CD4-positive, alpha-beta T cell (primary cell): ENCODE measurements at places on chromosomes 6 and 20. TPM values are rescaled to one million over a fixed set of nuclear protein-coding genes. Genes with fewer than 3 reads are reported as not detected.

EPHA7 gene
- not detected for total RNA-seq

ABHD16B gene
- total RNA-seq: not detected

MYBL2 gene
- 0.56 TPM for total RNA-seq

FNDC11 gene
- 1.7 TPM for total RNA-seq

RAB44 gene
- 0.22 TPM for total RNA-seq

RREB1 gene
- total RNA-seq: 60.0 TPM

PRKN gene
- 5.4 TPM for total RNA-seq

AIF1 gene
- total RNA-seq: 31.8 TPM

PI16 gene
- total RNA-seq: 5.2 TPM
